Activated CD8-positive, alpha-beta T cell treated with anti-CD3 and anti-CD28 coated beads for 36 hours (primary cell): ENCODE measurements at places on chromosomes 3 and 15.

- DNase-seq = no peak
Observed at GRCh38 chr3:126109880-126110235, 25.9 kb upstream of the SLC41A3 start.

DNA sequence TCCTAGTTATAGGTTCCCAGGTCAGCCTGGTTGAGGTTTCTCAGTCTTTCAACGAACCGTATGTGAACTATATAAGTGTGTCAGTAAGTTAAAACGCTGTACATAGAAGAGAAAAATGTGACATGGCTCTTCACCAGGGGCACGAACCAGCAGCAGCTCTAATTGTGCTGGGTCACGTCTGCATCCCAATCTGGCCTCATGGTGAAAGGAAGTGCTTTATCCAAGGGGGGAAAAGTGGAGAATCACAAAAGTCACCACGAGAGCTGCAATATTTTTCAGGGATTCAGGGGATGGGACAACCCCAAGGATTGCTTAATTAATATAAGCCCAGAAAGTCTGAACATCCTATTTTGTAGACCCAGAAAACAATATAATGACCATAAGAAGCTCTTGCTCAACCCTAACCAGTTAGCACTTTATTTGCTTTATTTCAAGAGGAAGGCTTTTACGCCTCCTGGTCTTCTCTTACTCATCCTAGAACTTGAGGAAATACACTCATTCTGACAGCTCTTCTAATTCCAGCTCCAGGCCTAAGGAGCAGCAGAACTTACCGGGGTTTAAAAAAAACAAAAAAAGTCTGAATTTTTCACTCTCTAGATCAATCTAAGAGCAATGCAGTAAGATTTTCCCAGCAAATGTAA, 16.5 kb downstream of the ANXA2 start:
- no peak for DNase-seq

- no peak for DNase-seq
Observed at GRCh38 chr3:1447452-1447851, 354.6 kb downstream of the CNTN6 start.

GRCh38 chr3:147977001-147977400, 567.8 kb downstream of the ZIC1 start:
- no peak for DNase-seq

DNA sequence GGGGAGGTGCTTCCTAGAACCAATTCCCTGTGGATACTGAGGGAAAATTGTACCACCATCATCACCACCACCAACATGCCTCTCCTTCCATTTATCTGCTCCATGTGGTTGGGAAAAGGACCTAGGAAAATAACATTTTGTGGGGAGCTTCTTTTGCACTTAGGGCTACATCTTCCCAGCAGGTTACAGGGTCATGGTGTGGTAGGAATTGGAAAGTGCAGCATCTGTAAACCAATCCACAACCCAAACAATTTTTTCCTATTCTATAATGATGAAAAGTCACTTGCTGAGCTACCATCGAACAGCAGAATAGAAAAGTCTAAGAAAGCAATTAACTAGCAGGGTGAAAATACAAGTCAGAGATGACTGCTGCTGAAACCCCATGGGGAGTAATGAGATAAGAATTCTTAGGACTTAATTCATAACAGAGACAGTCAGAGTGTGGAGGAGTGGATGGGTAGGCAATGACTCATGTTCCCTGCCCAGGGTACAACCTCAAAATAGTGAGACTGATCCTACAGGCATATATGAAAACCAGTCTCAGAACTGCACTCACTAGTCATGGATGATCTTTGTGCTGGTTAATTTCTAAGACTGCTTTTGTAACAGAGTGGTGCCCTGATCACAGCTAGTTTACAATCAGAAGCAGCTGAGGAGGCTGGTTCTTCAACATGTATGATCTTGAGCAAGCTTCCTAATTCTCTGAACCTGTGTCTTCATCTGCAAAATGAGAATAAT, 38.1 kb upstream of the LEKR1 start:
- DNase-seq = peak; percentile 55

- DNase-seq = no peak
Observed at GRCh38 chr15:29055876-29056275, 170.1 kb downstream of the APBA2 start.

DNA sequence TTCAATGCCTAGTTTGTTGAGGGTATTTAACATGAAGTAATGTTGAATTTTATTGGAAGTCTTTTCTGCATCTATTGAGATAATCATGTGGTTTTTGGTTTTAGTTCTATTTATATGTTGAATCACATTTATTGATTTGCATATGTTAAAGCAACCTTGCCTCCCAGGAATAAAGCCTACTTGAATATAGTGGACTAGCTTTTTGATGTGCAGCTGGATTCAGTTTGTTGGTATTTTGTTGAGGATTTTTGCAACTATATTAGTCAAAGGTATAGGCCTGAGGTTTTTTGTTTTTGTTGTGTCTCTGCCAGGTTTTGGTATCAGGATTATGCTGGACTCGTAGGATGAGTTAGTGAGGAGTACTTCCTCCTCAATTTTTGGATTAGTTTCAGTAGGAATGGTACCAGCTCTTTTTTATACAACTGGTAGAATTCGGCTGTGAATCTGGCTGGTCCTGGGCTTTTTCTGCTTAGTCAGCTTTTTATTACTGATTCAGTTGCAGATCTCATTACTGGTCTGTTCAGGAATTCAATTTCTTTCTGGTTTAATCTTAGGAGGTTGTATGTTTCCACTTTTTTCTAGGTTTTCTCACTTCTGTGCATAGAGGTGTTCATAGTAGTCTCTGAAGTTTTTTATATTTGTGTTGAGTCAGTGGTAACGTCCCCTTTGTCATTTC, 209.8 kb upstream of the RBMS3 start:
- no peak for DNase-seq

DNA sequence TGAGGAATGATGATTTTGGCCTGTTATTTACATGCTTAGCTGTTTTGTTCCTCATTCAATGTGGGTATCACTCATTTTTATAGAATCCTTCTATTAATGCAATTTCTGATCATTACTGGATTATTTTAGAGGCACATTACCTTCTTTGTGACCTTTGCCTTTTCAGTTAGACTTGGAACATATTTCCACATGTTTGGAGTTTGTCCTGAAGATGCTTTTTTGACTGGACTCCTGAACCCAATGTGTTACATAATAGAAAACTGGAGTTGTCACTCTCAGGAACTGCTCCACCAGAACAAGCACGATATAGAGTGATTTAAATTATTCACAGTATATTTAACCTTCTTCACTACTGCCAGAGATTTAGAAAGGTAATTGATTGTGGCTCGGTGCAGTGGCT, 59.5 kb downstream of the TP63 start:
- no peak for DNase-seq

DNA sequence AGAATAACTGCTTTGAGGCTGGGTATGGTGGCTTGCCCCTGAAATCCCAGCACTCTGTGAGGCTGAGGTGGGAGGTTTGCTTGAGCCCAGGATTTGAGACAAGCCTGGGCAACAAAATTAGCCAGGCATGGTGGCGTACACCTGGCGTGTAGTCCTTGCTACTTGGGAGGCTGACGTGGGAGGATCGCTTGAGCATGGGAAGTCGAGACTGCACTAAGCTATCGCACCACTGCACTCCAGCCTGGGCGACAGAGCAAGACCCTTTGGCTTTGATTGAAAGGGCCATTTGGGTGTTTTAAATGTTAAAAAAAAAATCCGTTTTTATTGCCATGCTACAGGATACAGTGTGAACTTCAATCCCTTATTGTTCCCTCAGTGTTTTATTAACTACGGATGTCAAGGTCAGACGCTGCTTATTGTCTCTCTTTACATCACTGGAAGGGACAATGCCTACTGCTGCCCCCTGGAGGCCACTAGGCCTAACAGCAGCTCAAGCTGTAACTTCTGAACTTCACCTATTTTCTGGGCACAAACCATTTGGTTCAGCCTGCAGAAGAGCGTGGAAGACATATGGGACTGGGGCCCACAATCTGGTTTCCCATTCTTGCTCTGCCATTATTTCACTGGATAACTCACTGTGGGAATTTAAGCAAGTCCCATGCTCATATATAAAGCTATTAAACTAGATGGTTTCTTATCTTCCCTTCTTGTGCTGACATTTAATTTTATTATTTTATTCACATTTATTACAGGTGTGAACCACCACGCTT, 15.3 kb upstream of the IREB2 start:
- peak; percentile 78 for DNase-seq

- DNase-seq = no peak
Observed at GRCh38 chr15:69145694-69146492, 14.5 kb upstream of the GLCE start.

- DNase-seq = no peak
Observed at GRCh38 chr3:111811811-111812210, 47.3 kb upstream of the PHLDB2 start.

DNA sequence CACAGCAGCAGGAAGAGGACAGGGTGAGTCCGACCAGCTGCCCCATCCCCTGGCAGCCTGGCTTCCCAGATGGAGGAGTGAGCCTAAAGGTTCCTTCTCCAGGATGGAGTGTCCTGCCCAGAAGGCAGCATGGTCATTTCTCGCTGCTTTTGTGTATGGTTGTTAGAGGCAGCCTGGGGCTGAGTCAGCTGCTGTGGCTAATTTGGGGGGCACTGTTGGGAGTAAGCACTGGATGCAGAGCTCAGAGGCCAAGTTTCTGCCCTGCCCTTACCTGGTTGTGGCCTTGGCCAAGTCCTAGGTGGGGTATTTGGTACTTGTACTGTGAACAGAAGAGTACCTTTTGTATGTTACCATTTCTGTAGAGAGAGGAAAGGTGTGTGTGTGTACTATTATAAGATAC, 78.6 kb downstream of the ADAMTS7 start:
- no peak for DNase-seq

DNA sequence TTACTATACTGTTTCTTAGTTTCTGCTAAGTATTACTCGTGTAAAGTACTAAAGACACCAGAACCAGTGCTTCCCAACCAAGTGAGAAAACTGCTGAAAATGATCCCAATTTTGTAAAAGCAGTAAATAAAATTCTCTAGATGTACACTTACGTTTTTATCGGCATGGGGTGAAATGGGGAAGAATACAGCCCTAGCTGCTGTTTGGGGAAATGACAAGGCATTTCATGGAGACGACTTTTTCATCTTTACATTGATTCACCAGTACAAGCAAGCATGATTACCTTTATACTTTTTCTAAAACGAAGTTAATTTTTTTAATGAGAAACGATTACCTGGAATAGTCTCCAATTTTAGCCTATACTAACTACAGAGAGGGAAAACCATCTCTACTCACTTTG, 1.4 kb downstream of the PSMD6 start:
- no peak for DNase-seq

DNA sequence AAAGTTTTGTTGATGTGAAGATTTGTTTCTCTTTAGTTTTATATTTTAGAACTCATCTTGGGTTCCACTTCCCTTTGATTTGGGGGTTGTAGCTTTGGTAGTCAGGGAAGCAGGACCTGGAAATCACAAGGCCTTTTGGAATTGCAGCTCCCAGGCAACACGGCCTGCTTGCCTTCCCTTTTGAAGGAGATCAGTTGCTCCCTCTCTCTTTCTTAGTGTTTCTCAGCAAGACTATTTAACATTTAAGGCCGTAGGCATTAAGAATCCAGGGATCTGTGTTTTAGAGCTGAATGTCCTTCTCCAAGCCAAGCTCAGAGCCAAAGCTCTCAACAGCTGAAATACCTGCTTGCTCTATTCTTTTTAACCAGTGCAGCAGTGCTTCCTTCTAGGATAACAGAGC, 310.3 kb downstream of the PTPRG start:
- DNase-seq = no peak

DNA sequence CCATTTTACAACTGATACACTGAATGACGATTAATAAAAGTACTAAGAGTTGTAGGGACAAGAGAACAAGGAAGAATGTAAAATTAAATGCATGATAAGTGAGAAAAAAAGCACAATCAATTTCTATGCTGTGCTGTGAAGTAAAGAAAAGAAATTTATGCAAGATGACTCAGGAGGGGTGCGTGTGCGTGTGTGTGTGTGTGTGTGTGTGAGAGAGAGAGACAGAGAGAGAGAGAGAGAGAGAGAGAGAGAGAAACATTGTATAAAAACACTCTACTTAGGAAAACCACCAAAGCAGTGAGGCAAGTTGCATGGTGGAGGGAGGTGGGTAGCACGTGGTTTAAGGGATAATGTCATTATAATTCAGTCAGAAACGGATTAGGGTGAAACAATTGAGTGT, 580.8 kb upstream of the ALCAM start:
- DNase-seq = no peak

DNA sequence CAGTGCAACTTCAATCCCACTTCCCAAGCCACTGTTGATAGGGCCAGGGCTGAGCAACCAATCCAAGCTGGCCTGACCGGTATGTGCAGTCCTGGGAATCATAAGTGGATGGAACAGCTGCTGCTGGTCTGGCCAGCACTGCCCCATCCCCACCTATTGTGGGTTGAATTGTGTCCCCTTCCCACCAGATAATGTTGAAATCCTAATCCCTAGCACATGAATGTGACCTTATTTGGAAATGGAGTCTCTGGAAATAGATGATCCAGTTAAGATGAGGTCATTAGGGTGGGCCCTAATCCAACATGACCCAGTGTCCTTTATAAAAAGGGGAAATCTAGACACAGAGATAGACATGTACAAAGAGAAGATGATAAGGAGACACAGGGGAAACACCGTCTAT, 13.7 kb upstream of the PDIA5 start:
- DNase-seq = no peak

GRCh38 chr15:96218623-96219455, 111.7 kb upstream of the NR2F2 start:
- DNase-seq = no peak

DNA sequence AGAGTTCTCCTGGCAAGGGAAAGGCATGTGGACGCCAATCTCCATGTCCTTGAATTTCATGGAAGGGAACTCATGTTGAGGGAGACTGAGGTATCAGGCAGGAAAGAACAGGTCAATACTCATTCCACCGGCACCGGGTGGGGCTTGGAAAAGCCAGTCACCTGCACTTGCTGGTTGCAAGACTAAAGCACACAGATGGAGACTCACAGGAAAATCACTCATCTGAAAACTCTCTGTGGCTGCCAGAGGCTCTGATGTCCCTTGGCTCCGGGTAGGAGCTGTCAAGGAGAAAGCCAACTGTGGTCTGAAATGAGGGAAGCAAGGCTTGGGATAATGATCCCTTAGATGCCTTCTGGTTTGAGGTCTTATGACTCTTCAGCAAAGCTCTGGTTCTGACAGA, 8.7 kb upstream of the CGNL1 start:
- no peak for DNase-seq

DNA sequence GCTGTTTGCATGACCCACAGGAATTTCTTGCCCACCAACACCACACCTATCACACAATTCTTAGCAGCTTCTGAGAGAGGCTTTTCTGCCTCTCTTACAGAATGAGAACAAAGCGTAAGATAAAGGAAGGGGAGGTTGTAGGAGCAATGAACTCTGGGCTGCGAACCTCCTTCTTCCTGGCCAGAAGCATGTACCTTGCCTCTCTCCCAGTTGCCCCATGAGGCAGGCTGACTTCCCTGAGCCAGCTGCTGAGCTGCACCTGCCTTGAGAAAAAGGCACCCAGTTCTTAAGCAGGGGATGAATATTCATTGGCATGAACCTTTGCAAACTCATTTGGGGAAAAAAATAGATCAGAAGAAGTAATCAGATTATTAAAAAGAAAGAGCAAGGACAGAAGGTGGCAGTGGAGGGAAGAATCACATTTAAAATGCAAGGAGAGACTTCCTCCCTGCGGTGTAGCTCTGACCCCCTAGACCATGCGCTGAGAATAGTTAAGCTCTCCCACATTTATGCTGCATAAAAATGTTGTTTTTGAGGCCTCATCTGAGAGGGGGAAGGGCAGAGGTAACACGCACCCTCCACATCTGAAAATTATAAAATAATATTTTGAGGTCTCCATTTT, 304.8 kb downstream of the EPHB1 start:
- no peak for DNase-seq
